Psoas muscle (tissue), 8 donors: ENCODE measurements at places on chromosomes 16 and 17.
A peak's percentile ranks its signal among the peaks of the same experiment; 100 is the strongest.

DNA sequence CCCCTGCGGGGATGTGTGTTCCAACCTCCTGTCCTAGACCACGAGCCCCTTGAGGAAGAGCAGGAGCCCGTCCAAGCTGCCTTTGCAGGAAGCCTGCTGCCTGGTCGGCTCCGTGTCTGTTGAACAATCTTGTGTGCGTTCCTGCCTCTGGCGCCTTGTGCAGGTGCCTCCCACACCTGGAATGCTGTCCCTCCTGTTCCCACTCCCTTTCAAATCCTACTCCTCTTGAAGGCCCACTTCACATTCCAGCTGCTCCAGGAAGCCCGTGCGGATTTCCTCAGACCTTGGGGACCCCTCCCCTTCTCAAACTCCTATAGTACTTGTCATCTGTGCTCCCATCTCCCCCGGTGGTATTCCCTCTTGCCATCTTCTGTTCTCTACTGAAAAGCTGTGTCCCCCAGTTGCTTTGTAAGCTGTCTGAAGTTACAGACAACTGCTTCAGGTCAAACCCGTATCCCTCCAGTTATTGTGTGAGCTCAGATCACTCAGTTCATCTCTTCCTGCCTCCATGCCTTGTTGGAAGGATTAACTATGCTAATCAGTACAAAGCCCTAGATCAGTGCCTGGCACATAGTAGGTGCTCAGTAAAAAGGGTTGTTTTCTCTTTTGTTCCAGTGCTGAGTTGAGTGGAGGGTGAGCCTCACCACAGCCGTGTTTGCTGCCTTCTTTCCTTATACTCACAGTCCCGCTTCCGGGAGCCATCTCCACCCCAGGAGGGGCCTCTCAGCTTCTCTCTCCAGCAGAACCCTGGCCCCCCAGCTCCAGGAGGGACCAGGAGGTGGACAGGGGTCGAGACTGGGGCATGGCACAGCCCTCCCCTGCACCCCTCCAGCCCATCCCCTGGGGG, 241.8 kb upstream of the CIBAR2 start:
- DNase-seq, result no peak

GRCh38 chr16:3138823-3139426, 4.1 kb downstream of the ZNF213 start:
- no peak for DNase-seq

- peak; percentile 18 for DNase-seq
These were observed 9.0 kb downstream of the RHBDF1 start for GRCh38 chr16:63466-63865.

DNA sequence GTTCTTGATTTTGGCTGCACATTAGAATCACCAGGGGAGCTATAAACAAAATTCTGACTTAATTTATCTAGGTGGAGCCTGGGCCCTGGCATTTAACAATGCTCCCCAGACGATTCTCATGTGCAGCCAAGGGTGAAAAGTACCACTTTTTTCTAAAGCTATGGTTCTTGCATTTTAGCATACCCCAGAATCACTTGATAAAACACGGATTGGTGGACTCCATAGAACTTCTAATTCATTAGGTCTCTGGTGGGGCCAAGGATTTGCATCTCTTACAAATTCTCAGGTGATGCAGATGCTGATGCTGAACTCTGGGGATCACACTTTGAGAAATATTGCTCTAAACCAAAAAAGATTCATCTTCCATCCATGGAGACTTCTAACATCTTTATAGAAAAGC, 74.5 kb downstream of the RPGRIP1L start:
- no peak for DNase-seq

GRCh38 chr17:42577140-42577531, 393 bp downstream of the PSMC3IP start:
- DNase-seq, result no peak

DNA sequence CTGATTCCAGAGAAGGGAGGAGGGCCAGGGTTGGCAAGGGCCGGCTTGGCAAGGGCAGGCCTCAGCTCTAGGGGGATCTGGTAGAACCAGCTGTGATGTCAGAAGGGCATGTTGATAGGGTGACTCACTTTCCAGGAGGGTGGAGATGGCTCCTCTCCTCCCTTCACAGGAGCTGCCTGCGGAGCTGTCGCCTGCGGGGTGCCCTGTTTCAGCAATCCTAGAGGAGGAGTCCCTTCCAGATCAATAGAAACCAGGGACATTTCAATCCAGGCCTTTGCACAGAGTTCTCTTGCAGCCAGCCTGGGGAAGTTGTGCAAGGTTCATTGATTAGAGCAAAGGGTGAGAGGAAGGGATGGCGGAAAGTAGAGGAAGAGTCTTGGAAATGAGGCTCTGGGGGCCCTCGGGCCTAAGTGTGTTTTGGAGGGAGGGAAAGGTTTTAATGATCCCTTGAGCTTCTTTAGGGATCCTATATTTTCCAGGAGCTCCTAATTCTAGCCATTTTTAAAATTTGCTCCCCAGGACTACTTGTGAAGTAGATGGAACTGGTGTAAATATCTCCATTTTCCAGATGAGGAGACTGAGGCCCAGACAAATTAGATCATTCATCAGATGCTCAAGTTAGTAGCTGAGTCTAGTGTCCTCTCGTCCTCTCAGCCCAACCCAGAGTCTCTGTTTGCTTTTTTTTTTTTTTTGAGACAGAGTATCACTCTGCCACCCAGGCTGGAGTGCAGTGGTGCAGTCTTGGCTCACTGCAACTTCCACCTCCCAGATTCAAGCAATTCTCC, 24.8 kb upstream of the CSNK2A2 start:
- DNase-seq, result no peak

DNA sequence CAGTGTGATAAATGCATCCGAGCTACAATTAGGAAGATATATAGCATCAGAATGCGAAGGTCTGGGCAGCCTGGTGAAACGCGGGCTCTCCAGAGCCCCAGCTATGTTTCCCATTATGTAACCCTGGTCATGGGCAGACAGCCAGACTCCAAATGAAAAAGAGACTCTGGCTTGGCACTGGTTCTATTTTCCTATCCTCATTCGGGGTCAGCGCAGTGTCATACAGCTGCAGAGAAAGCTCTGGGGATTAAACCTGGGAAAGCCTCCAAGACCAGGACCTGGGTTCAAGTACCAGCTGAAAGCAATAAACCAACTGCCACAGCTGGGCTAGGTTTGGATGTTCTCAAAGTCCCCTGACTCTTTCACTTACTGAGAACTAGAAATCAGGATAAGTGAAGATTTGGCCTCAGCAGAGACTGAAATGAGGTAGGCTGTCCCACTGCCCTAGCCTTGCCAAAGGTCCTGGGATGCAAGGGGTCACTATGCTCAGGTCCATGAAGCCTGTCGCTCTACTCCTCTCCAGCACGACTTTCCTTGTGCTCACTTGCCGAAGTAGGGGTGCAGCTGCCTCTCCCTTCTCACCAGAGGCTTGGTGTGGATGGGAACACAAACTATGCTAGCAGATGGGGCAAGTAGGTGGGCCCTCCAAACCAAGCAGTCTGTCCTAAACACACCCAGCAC, 123.8 kb downstream of the SMG6 start:
- DNase-seq, result peak; percentile 78
